Activated T-cell treated with anti-CD3 and anti-CD28 coated beads, Interleukin-2, amount 50 U/mL, for 4 hours (primary cell): ENCODE measurements at places on chromosomes 7 and 10. TPM values are rescaled to one million over a fixed set of nuclear protein-coding genes. Genes with fewer than 3 reads are reported as not detected.

ZFAND2A gene
- total RNA-seq, result 19.3 TPM

ITGA8 gene
- total RNA-seq, result not detected

UPK3BL2 gene
- 4.7 TPM for total RNA-seq

SFMBT2 gene
- total RNA-seq, result 22.0 TPM

GIMAP7 gene
- 28.3 TPM for total RNA-seq

RPA3 gene
- 76.9 TPM for total RNA-seq

DNA sequence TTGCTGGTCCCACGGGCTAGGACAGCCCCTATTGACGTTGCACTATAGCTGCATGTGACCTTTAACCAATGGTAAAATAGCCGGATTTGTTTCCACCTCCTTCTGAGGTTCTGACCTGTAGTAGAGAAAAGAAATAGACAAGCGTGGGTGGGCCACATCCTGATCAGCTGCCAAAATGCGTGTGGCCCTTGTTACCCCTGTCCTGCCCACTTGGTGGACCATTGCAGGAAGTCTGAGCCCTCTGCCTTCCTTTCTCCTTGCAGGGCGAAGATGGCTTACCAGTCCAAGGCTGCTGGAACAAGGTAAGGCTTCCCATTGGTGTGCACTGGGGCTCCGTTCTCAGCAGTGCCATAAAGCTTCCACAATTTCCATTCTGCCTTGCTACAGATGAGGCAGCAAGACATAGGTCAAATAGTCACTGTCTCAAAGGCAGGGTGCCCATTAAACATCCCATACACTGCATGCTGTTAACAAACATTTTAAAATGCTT, 95.9 kb upstream of the MACROH2A2 start:
- no peak for DNase-seq

DNA sequence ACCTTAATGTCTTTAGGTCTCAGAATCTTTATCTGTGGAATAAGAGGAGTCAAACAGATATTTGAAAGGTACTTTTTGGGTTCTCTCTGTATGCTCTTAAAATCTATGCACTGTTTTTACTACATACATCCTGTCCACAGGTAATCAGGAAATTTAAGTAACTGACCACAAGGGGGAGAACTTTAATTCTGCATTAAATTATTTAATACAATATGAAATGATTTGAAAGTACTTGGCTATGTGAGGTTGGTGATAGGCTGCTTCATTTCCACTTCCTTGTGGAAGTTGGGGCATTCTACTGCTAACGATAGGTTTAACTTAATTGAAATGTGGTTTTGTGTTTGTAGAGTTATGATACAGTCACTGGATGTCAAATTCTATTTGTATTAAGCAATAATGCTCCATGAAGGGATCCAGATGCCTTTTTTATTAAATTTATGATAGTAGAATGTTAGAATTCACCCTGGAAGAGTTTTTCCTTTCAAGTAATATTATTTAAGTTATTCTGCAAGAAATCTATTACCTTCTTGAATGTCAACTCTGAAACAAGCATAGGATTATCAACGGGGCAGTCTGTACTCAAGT, 6.0 kb downstream of the TEX47 start:
- DNase-seq, result no peak

DNA sequence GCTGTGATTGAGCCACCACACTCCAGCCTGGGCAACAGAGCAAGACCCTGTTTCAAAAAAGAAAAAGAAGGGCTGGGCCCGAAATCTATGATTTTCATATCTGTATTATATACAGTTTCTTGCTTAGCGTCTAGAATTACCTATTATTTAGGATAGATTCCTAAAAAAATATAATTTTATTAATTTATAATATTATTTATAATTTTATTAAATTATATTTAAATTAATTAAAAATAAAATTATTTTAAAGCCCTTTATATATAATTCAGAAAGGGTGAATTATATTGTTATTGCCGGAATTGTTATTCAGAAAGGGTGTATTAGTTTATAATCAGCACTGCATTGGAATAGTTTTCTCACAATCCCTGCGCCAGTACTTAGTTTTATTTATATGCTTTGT, 14.5 kb downstream of the PPP1R9A start:
- no peak for DNase-seq

GRCh38 chr10:58385784-58386112, 538 bp downstream of the TFAM start:
- DNase-seq, result no peak

- no peak for DNase-seq
Observed at GRCh38 chr7:112986256-112987031, 100.2 kb downstream of the GPR85 start.

GRCh38 chr10:25245165-25245564, 70.4 kb downstream of the GPR158 start:
- DNase-seq, result no peak

DNA sequence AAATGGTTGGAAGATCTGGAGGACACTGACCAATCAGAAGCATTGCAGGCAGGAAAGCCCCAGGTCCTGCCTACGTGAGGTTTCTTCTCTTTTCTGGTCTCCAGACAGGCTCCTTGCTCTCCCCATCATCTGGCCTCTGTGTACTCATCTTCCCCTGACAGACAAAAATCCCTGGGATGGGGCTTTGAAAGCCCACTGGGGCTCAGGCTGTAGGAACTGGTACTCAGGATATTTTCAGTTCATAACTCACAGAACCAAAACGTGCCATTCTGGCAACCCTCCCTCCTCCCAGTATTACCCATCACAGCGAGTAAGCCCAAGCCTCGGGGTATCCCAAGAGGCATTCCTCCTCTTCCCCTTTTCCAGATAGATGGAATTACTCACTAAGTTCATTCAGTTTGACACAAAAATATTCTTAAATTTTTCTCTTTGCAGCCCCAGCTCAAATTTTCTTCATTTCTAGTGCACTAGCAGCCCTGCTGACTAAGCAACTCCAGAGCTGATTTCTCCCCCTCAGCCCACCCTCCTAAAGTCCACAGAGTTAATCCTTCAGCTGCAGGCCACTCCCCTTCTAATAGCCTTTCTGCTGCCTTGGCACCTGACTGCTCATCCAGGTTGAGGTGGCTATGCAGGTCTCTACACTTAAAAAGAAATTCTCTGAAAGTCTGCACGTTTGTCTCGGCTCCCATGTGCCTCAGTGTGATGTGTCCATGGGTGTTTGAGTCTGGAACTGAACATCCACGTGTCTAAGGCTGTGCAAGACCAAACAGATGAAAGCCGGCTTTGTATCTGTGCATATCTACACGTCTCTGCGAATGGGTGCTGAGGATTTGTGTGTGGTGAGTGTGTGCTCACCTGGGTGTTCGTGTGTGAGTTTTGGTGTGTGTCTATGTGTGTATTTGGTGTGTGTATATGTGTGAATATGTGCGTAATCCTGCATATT, 331.4 kb downstream of the CCSER2 start:
- DNase-seq, result no peak

DNA sequence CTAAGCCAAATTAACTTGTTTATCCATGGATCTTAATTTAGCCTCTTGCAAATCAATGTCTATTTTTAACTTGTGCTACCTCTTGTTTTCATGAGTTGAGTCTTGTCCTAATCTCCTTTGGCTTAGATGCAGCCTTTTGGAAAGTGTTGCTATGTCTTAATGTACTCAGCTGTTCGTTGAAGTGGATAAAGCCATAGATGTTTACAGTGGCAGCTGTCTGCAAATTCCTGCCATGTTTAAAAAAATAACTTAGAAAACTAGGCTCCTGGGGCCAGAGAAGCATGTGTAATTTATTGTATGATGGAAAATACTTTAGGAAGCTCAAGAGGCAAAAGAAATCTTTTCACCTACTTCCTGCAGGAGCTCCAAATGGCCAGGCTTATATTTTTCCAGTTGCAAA, 253.1 kb upstream of the RHOBTB1 start:
- DNase-seq, result no peak

DNA sequence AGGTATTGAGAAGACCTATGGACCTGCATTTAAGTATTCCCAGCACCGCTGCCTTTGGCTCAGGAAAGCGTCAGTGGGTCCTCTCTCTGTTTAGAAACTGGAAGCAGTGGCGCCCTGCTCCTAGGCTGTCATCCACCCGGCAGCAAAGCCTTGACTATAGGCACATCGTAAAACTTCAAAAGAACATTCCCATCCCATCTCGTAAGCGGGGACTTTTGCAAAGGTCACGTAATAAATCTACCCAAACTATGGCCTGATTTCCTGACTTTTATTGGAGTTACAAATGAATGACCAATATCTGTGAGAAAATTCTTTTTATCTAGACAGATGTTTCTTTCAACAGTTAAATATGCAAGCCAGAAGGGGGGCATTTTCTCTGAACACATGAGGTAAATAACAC, 115.8 kb upstream of the TCERG1L start:
- no peak for DNase-seq

DNA sequence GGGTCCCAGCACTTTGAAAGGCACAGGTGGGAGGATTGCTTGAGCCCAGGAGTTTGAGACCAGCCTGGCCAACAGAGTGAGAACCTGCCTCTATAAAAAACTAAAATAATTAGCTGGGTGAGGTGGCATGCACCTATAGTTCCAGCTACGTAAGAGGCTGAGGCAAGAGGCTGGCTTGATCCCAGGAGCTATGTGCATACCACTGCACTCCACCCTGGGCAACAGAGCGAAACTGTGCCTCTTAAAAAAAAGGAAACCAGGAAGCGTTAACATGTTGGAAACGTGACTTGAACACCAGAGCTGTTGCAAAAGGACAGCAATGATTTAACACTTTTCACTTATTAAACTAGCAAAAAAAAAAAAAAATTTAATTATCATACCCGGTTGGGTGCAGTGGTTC, 12.6 kb downstream of the BAZ1B start:
- no peak for DNase-seq

DNA sequence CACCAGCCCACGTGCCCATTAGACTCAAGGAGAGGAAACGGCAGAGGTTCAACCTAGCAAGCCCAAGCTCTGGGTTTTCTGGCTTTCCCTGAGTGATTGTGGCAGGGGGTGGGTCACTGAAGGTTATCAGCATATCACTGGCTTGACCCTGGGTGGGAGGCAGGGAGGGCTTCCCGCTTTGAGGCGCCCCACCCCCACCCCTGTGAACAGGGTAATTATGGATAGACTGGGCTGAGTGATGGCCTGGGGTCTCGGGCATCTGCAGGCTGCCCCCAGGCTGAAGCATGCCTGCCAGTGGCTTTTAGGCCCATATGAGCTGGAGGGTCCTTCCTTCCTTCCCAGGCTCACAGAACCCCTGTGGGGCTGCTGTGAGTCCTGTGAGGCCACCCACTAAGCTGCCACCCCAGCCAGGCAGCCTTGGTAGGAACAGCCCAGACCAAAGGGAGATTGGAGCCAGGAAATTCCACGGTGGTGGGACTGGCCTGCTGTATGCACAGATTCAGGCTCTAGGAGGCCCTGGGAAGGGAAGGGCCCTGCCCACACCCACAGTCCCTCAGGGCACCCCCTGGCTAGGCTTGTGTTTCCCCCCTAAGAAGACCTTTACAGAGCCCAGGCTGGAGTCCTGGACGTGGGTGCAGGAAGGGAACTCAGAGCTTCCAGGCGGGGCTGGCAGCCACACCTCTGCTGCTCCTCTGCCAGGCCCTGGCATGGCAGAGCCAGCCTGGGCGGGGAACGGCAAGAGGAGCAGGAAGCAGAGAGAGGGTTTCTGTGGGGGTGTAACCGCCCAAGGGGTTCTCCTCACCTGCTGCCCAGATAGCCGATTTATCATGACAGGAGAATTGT, 33.1 kb downstream of the GPRIN2 start:
- no peak for DNase-seq

GRCh38 chr10:124175701-124176348, 82.4 kb upstream of the CHST15 start:
- no peak for DNase-seq

- DNase-seq, result no peak
Observed at GRCh38 chr10:35690534-35690933, 48.4 kb upstream of the FZD8 start.

DNA sequence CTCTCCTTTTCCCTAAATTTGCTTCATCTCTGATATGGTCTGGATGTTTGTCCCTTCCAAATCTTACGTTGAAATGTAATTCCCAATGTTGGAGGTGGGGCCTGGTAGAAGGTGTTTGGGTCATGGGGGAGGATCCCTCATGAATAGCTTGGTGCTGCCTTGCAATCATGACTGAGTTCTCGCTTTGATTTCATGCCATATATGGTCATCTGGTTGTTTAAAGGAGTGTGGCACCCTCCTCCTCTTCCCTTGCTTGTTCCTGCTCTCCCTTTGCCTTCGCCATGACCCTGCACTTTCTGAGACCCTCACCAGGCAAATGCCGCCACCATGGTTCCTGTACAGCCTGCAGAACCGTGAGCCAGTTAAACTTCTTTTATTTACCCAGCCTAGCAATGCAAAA, 14.5 kb downstream of the NOBOX start:
- DNase-seq, result no peak

- no peak for DNase-seq
Observed at GRCh38 chr10:71282323-71282680, 36.8 kb upstream of the SLC29A3 start.

- DNase-seq, result no peak
Observed at GRCh38 chr10:93963434-93963833, 30.3 kb upstream of the PLCE1 start.

DNA sequence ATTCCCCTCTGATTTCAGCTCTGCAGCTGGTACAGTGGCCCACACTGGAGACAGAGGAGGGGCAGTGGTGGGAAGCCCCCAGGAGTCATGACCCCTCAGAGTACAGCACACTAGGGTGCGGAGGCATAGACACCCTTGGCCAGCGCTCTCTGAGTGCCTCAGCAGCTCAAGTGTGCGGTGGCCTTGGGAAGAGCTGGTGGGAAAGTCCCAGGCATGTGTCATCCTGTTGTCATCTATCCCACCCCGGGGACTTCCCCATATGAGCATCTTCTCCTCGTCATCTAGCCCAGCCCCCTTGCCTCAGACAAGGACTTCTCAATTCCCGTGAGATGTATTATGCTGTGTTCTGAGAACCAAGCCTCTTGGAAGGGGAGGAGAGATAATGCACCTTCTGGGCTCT, 15.6 kb upstream of the PPIF start:
- DNase-seq, result peak; percentile 67

DNA sequence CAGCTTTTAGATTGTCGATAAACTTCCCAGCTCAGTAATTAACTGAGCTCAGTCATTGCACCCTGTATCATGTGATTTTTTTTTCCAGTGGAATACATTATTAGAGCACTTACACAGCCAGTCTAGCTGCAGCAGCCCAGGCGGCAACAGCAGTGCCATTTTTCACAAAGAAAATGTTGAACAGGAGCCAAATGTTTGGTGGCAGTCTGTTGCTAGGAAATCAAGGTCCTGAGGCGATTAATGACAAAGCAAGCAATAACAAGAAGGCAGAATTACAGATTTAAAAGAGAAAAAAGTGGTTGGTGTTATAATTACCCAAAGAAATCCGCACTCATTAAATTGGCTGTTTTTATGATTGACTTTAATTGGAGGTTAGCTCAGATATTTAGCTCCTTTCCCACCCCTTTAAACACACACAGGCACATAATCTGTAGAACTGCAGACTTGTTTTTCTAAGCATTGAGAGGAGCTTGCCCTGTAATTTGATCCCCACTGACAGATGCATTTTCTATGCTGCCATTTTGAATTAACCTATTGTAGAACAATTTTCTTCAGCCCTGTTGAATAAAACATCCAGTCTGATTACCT, 267.4 kb downstream of the ADK start:
- no peak for DNase-seq

- DNase-seq, result no peak
Observed at GRCh38 chr10:68334672-68335467, 2.1 kb upstream of the PBLD start.
